T-cell (primary cell): ENCODE measurements at places on chromosomes 11 and 22.
A peak's percentile ranks its signal among the peaks of the same experiment; 100 is the strongest.

- DNase-seq: peak; percentile 20
Observed at GRCh38 chr22:32475468-32476010, 928 bp downstream of the FBXO7 start.

DNA sequence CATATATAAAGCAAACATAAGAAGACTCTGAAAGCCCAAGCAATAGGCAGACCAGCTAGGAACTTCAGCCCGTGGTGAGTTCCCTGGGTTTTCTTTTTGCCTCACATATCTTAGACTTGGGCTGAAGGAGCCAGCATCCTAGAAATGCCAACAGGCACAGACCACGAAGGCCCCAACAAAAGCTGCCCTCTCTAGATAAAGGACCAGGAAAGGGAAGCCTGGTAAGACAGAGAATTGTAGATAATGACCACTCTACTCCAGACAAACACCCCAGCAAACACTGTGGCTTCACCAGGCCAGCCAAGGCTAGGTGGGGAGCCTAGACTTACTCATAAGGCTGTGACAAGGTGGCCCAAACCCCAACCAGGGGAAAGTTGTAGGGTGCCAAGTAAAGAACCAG lies 11.2 kb downstream of the GAL start:
- no peak for DNase-seq

DNA sequence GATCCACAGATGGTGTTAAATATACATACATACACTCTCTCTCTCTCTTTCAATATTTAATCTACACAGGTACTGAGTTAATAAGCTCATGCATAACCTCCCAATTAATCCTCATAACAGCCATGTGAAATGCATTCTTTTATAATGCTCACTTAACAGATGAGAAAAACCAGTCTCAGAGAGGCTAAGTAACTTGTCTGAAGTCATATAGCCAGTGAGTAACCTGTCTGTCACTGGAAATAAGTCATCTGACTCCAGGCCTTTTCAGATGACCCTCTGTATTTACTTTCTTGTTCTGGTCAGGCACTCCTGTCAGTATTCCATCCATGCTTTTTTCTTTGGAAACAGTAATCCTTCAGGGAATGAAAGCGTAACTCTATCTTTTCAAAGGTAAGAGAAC lies 594.0 kb upstream of the TENM4 start:
- DNase-seq: no peak

DNA sequence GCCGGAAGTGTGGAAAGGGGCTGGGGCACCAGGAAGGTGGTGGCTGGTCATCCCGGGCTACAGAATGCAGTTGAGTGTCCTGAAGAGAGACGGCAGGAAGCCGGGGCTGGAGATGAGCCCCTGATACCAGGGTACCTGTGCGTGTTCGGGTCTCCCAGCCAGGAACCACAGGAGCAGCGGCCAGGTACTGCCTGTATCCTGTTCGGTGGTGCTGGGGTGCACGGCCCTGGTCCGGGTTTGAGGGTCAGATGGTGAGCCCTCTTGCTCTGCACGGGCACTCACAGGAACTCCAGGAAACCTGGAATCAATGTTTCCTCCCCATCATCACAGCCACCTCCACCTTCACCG lies 253.1 kb upstream of the B3GAT1 start:
- DNase-seq: no peak

- no peak for DNase-seq
Observed at GRCh38 chr22:48941033-48941902, 886.4 kb downstream of the BRD1 start.

DNA sequence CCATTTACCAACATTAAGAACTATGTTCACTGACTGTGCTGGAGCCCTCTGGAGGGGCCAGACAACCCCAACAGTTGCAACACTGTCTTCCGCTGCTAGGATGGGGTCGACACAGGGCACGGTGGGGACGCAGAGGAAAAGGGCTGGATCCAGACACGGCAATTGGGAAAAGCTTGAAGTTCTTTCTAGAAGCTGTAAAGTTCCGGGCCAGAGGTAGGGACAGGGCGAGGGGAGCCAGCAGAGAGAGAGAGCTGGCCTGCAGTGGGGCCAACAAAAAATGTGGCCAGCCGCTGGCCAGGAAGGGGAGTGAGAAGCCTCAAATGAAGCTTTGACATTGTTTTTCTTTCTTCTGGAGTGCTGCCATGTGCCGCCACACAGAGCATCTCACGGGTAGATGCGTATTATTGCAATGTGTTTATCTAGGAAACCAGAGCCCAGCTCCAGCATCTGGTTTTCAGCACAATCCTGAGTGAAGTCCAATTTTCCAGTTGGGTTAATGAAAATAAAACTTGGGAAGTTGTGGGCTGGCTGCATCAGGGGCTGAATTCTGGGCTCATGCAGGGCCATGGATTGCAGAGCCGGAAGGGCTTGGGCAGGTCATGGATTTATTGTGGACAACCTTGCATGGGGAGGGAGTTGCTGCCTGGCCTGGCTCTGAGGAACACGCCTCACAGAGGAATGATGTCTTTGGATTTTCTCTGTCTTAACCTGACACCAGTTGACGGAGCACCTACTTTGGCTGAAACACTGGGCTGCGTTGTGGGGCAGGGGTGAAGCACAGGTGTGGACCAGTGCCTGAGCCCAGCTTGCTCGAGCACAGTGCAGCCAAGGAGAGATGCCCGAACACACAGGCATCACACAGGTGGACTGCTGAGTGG lies 67.6 kb upstream of the AMPD3 start:
- DNase-seq: no peak

- no peak for DNase-seq
Observed at GRCh38 chr11:75767793-75768111, 826 bp upstream of the DGAT2 start.

DNA sequence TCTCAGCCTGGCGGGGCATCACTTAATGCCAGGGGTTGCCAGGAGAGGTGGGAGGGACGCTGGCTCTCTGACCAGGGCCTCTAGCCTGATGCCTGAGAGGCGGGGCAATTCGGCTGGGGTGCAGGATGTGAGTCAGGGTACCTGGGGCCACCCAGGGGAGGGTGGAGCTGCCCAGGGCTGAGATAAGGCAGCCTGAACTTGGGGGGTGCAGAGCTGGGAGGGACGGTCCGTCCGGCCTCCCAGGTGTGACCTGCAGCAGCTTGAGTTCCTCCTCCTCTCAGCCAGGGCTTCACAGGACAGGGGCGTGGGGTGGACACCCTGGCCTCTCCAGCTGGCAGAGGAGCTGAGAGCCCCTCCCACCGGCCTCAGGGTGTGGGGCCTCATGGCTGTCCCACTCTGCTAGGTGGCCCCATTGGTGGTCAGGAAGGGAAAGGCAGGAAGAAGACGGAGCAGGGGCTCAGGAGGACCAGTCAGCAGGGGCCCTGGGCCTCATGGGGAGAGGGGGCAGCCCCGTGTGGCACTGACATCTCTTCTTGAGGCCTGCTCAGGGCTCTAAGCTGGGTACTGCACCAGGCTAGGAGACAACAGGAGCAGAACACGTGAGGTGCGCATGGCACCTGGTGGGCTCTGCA lies 942 bp upstream of the RPS6KA4 start:
- no peak for DNase-seq

GRCh38 chr11:69700278-69701140 lies 3.3 kb downstream of the FGF19 start:
- no peak for DNase-seq

DNA sequence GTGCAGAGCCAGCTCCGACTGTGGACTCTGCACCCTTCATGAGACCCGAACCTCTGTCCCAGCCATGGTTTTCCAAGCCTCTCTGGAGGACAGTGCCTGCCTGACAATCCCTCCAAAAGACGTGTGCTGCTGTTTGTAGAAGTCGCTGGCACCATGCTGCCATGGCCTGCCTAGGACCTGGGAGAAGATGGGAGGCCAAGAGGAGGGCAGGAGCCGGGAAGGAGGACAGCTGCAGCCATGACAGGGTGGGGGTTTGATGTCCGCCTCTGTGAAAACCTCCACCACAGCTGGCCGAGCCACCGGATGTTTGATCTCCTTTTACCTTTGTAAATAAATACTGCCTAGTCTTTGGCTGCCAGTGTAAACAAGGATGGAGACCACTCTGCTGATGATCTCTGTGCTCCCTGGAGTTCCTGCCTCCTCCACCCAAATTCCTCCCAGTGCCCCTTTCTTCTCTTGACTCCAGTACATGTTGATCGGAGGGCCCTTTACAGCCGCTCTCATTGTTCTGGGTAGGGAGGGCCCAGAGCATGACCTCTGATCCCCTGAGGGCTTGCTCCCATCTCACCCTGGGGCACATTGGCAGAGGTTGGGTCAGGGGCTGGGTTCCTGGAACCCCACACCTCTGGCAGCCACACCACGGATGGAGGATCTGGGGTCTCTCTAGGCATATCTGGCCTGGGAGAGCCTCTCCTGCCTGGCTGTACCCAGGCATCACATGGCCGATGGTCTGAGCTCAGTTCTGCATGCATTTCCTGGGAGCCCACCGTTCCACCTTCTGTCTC lies 66.9 kb downstream of the BCR start:
- DNase-seq: no peak

DNA sequence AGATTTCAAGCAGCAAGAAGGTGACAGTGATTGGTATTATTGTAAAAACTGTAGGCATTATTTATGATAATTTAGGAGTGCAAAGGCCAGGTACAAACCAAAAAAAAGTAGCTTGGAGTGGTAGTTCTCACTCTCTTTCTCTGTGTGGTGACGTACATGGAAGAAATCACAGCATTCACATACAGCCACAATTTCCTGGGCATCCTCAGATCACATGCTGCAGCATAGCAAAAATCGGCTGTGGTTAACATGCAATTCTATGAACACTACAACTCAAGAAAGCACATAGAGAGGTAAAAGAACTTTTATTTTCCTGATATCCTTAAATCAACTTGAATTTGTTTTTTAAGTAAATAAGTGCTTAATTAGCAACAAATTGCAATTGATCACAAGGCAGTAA lies 875.8 kb downstream of the DLG2 start:
- no peak for DNase-seq

DNA sequence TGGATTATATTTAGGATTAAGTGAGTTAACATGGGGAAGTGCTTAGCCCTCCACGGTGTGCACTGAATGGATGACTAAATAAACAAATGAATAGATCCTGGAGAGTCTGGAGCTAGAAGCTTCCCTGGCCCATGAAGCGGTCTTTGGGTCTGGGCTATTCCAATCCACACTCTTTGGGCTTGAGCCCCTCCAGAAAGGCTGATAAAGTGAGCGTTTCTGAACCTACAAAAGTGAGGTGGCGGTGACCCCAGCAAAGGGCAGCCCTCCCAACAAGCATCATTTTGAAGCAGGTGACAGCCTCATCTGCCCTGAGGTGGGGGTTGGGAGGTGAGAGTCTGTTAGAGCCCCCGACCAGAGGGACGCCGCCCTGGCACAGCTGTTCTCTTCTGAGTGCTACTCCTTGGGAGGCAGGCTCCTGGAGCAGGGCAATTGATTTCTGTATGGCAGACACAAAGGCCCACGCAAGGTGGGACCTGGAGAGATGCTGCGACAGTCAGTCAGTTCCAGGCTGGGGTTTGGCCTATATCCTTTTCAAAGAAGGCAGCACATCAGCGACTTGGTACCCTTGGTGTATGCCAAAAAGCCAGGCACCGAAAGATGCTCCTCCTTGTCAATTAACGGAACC lies 157.8 kb downstream of the CACNA1I start:
- no peak for DNase-seq

DNA sequence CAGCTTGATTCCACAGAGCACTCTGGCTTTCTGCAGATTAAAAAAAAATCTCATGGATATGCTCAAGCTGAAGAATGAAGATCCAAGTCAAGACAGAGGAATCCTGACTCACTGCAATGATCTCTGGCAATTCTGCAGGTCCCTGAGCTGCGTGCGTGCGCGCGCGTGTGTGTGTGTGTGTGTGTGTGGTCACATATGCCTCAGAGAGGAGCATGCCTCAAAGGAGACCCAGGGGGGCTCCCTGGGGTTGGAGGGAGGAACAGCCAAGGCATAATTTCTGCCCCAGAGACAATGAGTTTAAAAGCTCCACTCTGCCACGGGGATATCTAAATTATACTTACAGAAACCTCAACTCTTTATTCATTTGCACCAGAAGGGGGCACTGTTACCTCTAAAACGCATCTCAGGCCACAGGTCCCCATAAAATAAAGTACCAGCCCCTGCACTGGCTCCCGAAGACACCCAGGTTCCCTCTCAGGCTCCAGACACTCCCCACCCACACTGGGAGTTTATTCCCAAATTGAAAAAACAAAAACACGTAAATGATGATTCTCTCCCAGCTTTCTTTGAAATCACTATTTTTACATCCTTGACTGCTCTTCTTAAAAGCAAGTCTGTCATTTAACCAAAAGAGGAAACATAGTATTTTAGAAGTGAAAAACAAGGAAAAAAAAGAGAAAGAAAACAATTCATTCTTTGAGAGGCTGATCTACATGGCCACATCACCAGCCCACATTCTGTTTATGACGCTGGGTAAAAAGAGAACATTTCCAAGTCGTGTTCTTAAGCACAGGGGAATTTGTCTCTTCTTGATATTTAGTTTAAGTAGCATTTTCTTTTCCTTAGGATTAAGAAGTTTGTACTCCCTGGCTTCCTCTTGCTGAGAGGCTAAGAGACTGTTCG lies 401.0 kb downstream of the LARGE1 start:
- DNase-seq: no peak

DNA sequence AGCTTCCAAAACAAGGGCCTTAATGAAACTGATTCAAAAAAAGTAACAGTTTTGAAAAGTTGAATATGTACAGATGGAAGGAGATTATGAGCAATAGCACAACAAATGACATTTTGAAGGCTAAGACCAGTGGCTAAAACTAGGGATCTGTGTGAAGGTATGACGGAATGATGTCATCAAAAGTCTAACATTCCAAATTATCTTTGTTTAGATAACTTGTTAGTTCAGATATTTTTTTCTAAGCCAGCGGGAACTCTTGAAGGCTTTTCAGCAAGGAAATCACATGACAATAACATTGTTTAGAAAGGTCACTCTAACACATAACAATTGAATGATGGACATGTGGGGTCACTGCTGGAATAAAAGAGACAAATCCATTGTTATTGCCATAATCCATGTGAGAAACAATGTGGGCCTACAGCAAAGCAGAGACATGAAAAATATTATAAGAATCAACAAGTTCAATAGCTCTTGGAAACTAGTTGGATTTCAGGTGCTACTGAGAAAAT lies 260.5 kb downstream of the CASP12 start:
- DNase-seq: no peak

- no peak for DNase-seq
Observed at GRCh38 chr11:68685656-68686380, 1.5 kb downstream of the GAL start.

GRCh38 chr11:78737891-78738290 lies 163.2 kb upstream of the NARS2 start:
- DNase-seq: no peak

DNA sequence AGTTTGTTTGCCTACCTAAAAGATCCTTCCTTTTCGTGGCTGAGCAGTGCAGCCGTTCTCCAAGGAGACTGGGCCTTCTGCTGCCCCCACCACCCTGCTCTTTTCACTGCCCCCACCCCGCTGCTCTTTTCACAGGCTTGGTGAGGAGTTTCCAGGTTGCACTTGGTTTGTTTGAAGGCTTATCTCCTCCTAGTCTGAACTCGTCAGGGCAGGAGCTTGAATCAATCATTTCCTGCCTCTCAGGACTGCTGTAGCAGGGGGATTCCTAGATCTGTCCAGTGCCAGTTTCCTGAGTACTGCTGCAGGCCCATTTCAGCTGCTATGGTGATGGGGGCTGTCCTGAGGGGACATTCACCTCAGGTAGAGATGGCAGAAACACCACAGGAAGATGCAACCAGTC lies 10.0 kb downstream of the MED15 start:
- DNase-seq: no peak

GRCh38 chr11:129189646-129190045 lies 2.5 kb downstream of the ARHGAP32 start:
- DNase-seq: no peak

- DNase-seq: no peak
Observed at GRCh38 chr11:118319337-118319707, 14.8 kb downstream of the CD3E start.
